Pancreas (tissue), 10 donors: ENCODE measurements at places on chromosomes 2 and 18. TPM values are rescaled to one million over a fixed set of nuclear protein-coding genes. Genes with fewer than 3 reads are reported as not detected.

Gene MSH6
- 21.6 TPM for total RNA-seq

Gene SERPINB3
- not detected for total RNA-seq

Gene ASIC4
- 0.04 TPM for total RNA-seq

Gene DCDC2C
- total RNA-seq, result not detected

Gene CPLX4
- not detected for total RNA-seq

Gene FASTKD1
- 6.6 TPM for total RNA-seq

GRCh38 chr2:78127424-78127823 lies 605.2 kb upstream of the LRRTM4 start:
- no peaks in the 10 kb centered on the region for H3K4me1 ChIP-seq
- H3K27ac ChIP-seq, result no peak overlapping the region
- no peak overlapping the region for H3K4me3 ChIP-seq
- no peak for DNase-seq
- H3K27me3 ChIP-seq, result no peaks in the 10 kb centered on the region
- H3K36me3 ChIP-seq, result no peaks in the 10 kb centered on the region

GRCh38 chr18:50199921-50200320 lies 5.0 kb upstream of the MYO5B start:
- H3K4me3 ChIP-seq, result no peak overlapping the region
- no peaks in the 10 kb centered on the region for H3K27me3 ChIP-seq
- no peaks in the 10 kb centered on the region for H3K4me1 ChIP-seq
- H3K36me3 ChIP-seq, result no peaks in the 10 kb centered on the region
- H3K27ac ChIP-seq, result no peak overlapping the region

DNA sequence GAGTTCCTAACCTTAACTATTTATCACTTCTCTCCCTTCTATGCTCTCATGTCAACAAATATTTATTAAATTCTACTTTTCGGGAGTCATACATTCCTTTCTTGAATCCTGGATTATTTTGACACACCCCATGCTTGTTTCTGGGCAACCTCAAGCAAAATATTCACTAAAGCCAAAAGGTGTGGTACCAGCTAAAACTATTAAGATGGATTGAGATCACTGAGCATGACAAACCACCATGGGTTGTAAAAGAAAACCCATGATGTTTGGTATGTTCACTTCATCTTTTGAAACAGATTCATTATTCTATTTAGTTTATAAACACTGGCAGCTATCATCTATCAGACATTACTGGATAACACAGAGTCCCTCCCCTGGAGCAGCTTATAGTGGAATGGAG lies 32.5 kb downstream of the DPP4 start:
- DNase-seq, result no peak
- no peaks in the 10 kb centered on the region for H3K4me1 ChIP-seq

- no peak overlapping the region for H3K4me3 ChIP-seq
- DNase-seq, result no peak
- no peaks in the 10 kb centered on the region for H3K4me1 ChIP-seq
Measured at GRCh38 chr2:231936491-231936890, 10.3 kb upstream of the NPPC start.

- no peaks in the 10 kb centered on the region for H3K4me1 ChIP-seq
- H3K27ac ChIP-seq, result no peak overlapping the region
- DNase-seq, result no peak
- H3K4me3 ChIP-seq, result no peak overlapping the region
- no peaks in the 10 kb centered on the region for H3K36me3 ChIP-seq
- no peaks in the 10 kb centered on the region for H3K27me3 ChIP-seq
Measured at GRCh38 chr2:96690306-96691021, 47.9 kb downstream of the FER1L5 start.

DNA sequence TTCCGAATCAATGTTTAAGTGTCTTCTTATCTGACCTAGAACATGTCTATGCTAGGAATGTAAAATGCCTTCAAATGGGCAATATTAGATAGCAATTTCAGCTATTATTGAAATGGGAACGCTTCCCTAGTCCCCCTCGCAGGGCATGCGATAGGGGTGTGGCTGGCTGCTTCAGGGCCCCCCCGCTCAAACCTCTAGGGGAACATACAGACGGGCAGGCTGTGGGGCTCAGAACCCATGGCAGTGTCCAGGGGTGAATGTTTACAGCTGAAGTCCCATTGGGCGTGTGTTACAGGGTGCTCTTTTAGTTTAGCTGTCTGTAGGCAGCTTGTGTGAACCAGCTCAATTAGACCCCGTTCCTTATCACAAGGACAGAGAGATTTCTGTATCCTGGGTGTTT lies 315.9 kb downstream of the DSEL start:
- H3K36me3 ChIP-seq, result no peaks in the 10 kb centered on the region
- no peak for DNase-seq
- no peak overlapping the region for H3K4me3 ChIP-seq
- H3K27ac ChIP-seq, result no peak overlapping the region

DNA sequence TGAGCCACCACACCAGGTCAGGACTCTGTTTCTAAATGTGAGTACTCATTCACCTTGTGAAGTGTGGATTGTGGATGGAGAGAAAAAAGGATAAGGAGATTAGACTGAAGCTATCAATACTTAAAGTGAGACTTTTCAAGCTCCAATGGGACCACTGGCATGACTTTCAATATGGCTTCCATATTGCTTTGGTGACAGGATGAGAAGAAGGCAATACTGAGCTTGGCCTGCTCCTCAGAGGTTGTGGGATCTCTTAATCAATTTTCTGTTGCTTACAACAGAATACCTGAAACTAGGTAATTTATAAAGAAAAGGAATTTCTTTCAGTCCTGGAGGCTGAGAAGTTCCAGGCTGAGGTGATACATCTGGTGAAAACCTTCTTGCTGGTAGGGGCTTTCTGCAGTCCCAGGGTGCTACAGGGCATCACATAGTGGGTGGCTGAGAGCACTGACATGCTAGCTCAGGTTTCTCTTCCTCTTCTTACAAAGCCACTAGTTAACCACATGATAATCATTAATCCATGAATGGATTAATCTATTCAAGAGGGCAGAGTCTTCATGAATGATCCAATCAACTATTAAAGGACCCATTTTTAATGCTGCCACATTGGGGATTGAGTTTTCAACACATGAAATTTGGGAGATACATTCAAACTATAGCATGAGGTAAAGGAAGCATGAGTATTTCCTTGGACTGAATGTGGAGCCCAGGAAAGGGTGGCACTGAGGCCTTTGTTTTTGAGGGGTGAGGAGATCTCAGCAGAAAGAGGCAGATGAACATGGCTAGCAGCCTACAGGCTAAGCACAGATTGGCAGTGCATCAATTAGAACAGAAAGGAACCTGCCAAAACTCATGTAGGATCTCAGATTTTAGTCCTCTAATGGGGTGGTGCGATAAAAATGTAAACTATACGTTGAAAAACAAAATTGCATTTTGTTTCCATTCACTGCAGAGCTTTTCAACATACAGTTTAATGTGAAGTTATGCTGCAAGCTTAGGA lies 274.5 kb downstream of the PIK3C3 start:
- no peaks in the 10 kb centered on the region for H3K36me3 ChIP-seq
- H3K27ac ChIP-seq, result no peak overlapping the region
- H3K27me3 ChIP-seq, result no peaks in the 10 kb centered on the region
- no peak for DNase-seq

DNA sequence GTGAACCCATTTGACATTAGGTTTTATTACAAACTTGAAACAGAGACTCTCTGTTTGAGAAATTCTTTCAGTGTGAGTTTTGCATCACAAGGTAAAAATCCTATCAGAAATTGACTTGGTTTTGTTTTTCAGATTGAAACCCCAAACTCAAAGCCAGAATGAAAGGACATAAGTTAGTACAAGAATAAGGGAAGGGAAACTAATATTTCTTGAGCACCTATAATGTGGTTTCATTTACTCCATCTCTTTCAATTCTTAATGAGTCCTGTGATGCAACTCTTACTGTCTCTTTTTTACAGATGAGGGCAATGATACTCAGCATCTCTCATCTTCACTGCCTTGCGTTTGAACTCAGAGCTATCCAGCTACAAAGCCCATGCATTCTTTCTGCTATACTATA lies 210.0 kb upstream of the SIX3 start:
- no peaks in the 10 kb centered on the region for H3K27me3 ChIP-seq
- no peak overlapping the region for H3K27ac ChIP-seq
- no peaks in the 10 kb centered on the region for H3K36me3 ChIP-seq
- H3K4me1 ChIP-seq, result no peaks in the 10 kb centered on the region
- no peak for DNase-seq

GRCh38 chr2:75594596-75594995 lies 33.9 kb upstream of the EVA1A start:
- no peak for DNase-seq
- H3K27me3 ChIP-seq, result no peaks in the 10 kb centered on the region
- no peak overlapping the region for H3K4me3 ChIP-seq
- no peaks in the 10 kb centered on the region for H3K36me3 ChIP-seq
- no peak overlapping the region for H3K27ac ChIP-seq

DNA sequence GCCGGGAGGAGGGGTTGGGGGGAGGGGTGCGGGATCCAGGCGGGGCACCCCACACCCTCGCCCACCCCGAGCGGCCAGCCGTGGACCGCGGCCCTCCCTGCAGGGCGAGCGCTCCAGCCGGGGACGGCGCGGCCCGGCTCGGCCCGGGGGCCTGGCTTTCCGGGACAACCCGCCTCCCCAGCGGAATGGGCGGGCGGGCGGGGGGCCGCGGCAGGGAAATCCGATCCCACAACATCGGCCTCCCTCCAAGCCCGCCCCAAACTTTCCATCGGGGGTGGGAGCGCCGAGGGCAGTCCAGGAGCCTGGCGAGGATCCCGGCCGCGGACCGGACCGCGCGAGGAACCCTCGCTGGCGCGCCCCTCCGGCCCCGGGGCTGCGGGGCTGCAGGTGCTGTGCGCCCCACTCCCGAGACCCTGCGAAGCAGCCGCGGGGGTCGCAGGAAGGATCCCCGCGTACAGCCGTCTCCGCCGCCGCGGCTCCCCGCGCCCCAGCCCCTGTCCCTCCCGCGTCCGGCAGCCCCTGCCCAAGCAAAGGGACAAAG lies 529 bp downstream of the SEMA4C start:
- H3K27me3 ChIP-seq, result no peaks in the 10 kb centered on the region
- H3K4me1 ChIP-seq, result no peaks in the 10 kb centered on the region
- peak overlapping the region; percentile 89 for H3K27ac ChIP-seq
- DNase-seq, result peak; percentile 86
- H3K36me3 ChIP-seq, result peaks cover 15% of the 10 kb centered on the region

DNA sequence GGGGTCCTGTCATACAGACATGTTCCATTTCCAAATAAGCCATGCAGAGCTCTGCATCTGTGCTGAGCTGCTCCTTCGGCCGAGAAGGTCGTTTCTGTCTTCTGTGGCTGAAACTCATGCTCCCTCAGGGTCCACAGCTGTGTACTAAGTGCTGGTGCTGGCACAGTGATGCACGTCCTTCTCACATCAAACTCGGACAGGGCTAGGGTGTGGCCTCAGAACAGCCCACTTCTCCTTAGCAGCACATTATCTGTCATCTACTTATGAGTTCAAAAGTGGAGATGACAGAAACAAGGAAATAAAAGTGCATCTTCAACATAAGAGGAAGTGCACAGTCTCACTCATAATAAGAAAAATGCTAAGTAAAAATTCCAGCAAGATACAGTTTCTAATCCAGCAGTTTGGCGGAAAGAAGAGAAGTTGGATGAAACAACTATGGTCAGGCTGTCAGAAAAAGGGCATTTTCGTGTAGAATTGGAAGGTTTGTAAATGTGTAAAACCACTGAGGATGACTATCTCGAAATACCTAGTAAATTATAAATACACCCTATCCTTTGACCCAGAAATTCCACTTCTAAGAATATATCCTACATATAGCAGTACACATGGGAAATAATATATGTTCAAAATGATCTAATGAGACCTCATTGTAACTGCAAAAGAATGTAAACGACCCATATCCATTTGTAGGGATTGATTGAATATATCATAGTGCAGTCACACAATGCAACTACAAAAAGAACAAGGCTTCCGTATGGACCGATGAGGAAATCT lies 53.7 kb upstream of the APCDD1 start:
- no peaks in the 10 kb centered on the region for H3K36me3 ChIP-seq
- no peak overlapping the region for H3K4me3 ChIP-seq
- peaks cover 5% of the 10 kb centered on the region for H3K4me1 ChIP-seq
- no peak overlapping the region for H3K27ac ChIP-seq

DNA sequence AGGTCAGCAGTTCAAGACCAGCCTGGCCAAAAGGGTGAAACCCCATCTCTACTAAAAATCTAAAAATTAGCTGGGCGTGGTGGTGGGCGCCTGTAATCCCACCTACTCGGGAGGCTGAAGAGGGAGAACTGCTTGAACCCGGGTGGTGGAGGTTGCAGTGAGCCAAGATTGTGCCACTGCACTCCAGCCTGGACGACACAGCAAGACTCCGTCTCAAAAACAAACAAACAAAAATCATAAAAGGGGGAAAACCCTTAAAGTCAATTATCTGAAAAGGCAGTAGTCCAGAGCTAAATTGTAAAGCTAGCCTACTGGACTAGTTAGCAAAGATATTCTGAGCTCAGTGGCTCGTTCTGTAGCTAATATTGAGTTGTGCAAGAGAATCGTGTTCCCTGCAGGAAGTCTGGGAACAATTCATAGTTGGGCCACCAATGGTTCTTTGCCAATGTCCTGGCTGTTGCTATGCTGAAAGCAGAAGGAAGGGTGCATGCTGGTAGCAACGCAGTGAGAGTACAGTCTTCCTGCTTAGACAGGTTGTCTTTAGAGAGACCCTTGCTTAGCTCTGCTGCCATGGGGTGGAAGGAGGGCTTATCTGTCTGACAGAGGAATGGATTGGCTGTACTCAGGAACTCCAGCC lies 4.3 kb downstream of the TGOLN2 start:
- H3K27me3 ChIP-seq, result no peaks in the 10 kb centered on the region
- H3K4me1 ChIP-seq, result peaks cover 14% of the 10 kb centered on the region
- H3K36me3 ChIP-seq, result peaks cover 17% of the 10 kb centered on the region

DNA sequence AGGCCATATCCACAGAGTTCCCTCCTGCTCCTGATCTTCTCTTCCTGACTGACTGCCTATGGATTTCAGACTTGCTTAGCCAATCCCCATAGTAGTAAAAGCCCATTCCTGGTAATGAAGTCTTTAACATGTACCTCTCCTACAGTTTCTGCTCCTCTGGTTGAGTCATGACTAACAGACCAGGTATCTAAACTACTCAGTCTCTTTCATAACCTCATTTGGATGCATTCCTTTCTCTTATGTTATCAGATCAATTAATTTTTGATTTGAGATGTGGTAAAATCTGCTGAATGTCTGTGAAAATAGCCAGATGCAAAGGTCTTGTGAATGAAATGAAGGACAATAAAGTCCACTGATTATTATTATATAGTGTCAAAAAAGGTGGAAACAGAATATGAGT lies 198.0 kb downstream of the NBAS start:
- H3K27me3 ChIP-seq, result no peaks in the 10 kb centered on the region
- no peak overlapping the region for H3K27ac ChIP-seq
- H3K4me1 ChIP-seq, result no peaks in the 10 kb centered on the region
- no peak for DNase-seq

- H3K27ac ChIP-seq, result no peak overlapping the region
- H3K36me3 ChIP-seq, result no peaks in the 10 kb centered on the region
- peaks cover 3% of the 10 kb centered on the region for H3K4me1 ChIP-seq
- no peak for DNase-seq
- no peak overlapping the region for H3K4me3 ChIP-seq
Measured at GRCh38 chr18:51188024-51188701, 9.3 kb downstream of the MEX3C start.

- peaks cover 6% of the 10 kb centered on the region for H3K4me1 ChIP-seq
- H3K27me3 ChIP-seq, result no peaks in the 10 kb centered on the region
- no peak overlapping the region for H3K4me3 ChIP-seq
- no peaks in the 10 kb centered on the region for H3K36me3 ChIP-seq
- H3K27ac ChIP-seq, result no peak overlapping the region
Measured at GRCh38 chr2:182946958-182947369, 80.5 kb upstream of the FRZB start.
